ENCODE measurements at places on chromosomes 1 and 21.

- no peak for DNase-seq
Measured at GRCh38 chr1:9160079-9160717, 31.3 kb upstream of the GPR157 start.

DNA sequence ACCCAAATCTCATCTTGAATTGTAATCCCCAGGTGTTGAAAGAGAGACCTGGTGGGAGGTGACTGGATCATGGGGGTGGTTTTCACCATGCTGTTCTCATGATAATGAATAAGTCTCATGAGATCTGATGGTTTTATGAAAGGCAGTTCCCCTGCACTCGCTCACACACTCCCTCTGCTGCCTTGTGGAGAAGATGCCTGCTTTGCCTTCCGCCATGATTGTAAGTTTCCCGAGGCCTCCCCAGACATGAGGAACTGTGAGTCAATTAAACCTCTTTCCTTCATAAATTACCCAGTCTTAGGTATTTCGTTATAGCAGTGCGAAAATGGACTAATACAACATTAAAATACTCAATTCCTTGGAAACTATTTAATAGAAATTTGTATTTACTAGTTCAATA lies 99.2 kb downstream of the PROX1 start:
- DNase-seq, result no peak

GRCh38 chr1:154755858-154756730 lies 114.0 kb downstream of the KCNN3 start:
- no peak for DNase-seq

DNA sequence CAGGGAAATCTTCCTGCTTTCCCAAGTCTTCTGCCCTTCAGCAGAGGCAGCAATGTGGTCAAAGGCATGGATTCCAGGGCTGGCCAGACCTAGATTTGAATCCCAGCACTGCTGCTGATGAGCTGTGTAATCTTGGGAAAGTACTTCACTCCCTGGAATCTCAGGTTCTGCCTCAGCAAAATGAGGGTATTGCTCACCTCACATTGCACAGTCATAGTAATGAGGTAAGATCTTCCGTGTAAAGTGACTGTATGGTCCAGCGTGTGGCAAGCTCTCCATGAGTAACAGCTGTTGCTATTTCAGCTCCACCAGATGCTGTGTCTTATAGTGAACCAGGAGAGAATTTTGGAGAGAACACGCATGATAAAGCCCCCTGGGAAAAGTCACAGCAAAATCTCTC lies 56.1 kb upstream of the F3 start:
- no peak for DNase-seq

DNA sequence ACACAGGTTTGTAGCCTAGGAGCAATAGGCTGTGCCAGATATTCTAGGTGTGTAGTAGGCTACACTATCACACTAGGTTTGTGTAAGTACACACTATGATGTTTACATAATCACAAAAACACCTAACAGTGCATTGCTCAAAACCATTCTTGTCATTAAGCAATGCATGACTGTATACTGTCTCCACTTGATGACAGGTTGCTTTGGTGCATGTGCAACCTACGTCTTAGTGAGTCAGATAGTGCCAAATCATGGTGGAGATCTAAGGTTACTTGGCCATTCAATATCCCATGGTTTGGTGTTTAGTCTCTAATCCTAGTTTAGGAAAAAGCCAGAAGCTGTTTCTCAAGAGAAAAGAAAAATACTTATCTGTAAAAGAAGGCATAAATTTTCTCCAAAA lies 181.1 kb downstream of the KCNK2 start:
- no peak for DNase-seq

DNA sequence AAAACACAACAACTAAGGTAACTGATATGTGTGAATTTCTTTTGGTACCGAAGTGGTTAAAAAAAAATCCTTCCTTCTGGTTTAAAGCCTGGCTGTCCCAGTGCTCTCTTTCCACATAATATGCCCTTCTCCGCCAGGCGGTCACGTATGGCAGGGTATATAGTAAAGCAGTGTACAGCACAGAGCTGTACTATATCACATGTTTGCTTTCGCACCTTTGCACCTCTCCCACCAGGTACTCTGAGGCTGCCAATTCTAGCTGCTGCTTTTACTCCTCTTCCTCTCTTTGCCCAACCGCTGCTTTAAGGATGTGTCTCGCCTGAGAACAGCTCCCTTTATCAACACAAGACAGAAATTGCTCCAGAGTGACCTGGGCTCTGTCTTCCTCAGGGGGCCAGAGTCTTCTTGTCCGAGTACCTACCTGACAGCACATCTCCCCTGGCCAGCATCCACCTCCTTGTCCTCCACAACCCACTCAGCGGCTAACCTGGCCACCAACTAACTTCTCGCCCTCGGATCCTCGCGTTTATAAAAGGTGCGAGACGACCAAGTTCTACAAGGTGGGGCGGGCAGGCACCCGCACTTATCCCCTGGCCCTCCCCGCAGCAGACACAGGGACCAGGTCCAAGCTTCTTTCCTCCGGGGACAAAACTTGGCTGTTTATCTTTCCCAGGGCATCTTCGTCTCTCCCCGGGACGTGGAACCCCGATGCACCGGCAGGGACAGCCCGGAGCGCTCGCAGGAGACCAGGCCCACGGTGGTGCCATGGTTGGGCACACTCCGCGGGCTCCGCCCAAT lies 1.6 kb downstream of the COLGALT2 start:
- no peak for DNase-seq

Measured in GDM1 (cell line).